RWPE2 (cell line): ENCODE measurements at places on chromosomes 5 and 9.

DNA sequence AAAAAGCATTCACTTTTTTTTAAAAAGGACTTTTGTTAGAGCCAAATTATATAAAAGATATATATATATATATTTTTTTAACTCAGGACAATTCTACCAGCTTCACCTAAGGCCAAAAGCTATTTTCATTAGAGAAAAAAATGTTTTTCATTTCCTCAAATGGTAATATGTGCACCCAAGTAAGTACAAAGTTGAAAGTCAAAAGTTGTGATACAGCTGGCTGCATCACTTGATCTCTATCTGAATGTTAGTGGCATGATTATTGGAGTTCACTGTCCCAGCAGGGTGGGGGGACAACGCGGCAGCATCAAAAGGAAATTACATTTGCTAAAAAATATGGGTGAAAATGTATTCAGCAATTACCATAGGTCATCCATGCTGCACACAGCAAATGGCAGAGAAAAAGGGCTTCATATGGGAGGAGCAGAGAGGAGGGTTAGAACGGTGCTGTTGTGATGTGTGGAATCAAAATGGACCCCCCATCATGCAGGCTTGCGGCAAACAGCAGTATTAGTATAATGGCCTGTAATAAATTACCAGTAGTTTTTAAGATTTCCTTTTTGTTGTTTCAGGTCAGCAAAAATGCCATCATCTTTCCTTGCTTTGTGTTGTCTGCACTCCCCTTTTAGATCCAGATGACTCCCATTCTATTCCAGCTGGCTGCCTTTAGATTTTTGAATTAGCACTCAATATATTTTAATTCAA lies 253.7 kb downstream of the MAT2B start:
- DNase-seq, result no peak

DNA sequence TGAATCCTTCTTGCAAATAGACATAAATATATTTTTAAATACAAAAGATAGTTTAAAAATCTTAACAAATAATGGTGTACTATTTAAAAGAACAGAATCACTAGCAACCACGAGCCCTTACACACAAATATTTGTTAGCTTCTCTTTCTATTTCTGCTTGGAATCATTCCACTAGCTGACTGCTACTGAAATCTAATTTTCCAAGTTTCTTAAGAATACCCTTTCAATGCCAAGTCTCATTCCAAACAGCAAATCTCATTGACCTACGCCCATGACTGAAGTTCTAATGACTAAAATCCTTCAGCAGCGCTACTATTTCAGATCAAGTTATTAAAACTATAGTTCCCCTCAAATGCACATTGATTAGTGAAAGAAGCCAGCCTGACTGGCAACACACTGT lies 13.2 kb upstream of the PPP1R2B start:
- no peak for DNase-seq

GRCh38 chr9:108297073-108297472 lies 558.7 kb downstream of the ACTL7B start:
- DNase-seq, result no peak

DNA sequence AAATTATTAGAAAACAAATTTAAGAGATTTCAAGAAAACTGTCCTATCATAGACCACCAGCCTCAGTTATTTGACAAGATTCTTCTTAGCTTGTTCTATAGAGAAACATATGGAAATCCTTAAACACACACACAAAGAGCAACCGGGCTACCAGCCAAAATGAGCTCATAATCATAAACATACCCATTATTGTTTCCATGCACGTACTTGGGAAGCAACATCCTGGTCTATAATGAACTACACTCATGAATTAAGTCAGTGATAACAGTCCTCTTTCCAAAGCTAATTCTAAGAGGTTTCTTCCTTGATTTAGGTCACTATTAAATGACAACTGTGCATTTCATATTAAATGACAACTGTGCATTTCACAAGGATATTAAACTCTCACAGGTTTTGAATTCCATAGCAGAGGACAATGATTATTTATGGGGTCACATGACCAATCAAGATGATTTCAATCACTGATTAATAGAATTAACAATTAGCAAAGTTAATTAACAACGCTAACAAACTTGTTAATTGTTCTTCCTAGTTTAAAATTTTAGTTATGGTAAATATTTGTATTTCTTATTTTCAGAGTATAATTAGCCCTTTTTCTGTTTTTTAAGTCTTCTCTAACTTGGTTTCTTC lies 77.0 kb downstream of the OXCT1 start:
- DNase-seq, result no peak

DNA sequence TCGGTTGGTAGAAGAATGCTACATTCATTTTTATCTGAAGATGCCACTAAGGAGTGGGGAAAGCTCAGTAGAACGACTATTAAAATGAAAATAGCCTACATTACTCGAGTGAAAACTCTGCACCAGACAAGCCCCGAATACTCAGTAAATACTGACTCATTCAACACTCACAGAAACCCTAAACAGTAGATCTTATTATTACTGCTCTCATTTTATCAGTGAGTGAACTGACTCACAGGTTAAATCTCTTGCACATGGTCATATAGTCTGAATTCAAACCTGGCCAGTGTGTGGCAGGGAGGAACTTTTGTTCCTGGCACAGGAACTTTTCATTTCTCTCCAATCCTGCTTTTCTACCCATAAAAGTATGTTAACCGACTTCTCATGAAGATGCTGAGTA lies 9.6 kb upstream of the PAPPA start:
- no peak for DNase-seq

DNA sequence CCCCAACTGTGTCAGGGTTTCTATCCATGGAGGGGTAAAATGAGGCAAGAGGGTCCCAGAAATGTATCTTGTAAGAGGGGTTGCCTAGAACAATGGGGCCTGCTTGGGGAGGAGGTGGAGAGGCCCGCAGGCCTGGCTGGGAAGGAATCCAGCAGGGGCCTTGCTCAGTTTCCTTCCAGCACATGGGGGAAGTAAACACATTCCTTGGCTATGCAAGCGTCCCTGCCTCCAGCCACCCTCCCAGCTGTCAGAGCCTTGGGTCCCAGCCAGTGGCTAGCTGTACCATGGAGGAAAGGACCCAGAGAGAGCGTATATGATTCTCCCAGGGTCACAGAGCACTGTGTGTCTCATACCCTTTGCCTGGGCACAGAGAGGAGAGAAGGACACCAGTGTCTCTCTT lies 71.1 kb upstream of the IL17B start:
- DNase-seq, result no peak

- DNase-seq, result no peak
Measured at GRCh38 chr5:131706281-131706680, 71.3 kb upstream of the RAPGEF6 start.

DNA sequence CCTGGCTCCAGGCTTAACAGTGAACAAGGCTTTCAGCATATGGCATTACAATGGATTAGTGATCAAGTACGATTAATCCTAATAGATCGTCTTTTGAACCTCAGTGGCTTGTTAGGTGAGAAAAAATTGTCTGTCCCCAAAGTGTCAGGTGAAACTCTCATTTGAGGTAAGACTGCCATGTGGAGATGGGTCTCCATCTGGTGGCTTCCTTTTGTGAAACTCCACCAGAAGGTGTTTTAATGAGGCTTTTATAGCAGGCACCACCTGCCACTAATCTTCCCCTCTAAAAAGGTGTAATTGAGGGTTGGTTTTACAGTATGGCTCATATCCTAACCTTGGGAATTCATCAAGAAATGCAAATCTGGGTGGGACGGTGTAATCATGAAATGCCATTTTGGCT lies 471.1 kb upstream of the MPDZ start:
- no peak for DNase-seq

DNA sequence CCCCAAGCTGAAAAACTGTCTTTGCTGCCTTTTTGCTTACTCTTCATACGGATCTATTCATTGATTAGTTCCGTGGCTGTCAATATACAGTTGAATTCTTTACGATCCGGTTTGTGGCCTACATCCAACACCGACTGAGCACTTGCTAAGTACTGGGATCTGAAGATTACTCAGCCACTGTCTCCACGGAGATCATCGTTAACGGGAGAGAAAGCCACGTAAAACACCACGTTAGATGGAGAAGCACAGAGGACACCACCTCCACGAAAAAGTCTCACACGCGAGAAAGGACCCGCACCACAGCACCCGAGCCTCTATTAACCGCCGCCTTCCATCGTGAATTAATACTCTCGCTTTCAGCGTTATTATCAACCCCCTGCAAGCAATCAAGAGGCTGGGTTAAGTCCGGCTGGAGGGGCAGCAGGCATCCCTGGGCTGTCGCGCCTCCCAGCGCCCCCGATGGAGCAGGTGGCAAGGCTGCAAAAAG lies 650 bp downstream of the ELP1 start:
- no peak for DNase-seq

DNA sequence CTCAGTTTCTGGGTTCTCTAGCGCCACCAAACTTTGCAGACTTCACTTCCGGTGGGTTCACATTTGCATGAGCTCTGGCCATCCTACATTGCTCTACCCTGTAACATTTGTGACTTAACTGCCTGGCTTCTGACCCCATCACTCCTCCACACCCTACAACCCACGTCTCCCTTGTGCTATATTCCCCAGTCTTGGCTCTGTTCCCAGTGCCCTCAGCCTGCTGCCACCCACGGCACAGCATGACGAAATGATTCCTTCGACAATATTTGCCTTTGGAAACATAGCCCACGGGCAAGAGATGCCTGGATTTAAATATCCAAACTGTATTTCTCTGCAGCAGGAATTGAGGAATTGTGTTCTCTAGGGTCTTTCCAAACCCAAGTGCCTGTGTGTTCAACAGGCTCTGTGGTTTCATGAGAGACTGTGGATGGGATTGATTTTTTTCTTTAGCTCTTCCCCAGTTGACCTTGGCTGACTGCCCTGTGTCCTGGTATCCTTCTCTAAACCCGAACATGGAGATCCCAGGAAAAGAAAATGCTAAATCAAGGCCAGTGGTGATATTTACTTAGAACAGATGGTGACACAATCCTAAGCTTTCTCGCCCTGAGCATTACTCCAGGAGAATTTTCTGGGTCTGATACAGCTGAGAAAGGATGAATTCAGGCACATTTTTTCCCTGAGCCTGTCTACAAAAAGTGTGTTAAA lies 44.4 kb upstream of the GRIA1 start:
- DNase-seq, result no peak

- DNase-seq, result no peak
Measured at GRCh38 chr5:116396476-116397099, 178.0 kb downstream of the SEMA6A start.
